Fibroblast of the aortic adventitia (primary cell): ENCODE measurements at places on chromosomes 13 and 19.

DNA sequence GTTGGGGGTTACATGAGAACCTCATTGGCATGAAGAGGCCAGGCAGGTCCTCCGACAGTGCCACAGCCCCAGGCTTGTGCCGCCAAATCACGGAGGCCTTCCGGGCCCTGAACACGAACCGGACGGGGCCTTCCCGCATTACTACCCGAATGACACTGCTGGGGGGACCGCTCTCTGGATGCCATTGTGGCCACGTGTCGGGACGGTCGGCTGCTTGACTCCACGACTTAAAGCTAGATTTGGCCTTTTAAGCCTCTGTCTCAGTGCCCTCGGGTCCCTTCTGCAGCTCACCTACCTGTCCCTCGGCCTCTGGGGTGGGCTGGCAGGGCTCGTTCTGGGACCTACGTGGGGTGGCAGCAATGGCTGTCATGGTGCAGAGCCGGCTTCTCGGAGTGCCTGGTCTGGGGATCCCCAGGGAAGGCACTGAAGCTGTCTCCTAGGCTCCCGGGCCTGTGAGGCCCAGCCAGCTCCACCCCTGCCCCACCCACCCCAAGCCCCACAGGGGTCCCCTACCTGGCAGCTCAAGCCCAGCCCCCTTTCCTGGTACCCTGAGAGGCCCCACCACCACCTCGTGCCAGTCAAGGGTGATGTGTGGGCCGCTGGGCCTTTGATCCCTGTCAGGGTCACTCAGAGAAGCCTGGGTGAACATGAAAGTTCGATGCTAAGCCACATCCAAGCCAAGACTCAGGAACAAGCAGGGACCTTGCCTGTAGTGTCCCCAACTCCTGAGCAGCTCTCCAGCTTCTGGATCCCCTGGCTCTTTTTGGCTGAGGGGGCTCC lies 245.8 kb upstream of the SGCG start:
- DNase-seq, result no peak

DNA sequence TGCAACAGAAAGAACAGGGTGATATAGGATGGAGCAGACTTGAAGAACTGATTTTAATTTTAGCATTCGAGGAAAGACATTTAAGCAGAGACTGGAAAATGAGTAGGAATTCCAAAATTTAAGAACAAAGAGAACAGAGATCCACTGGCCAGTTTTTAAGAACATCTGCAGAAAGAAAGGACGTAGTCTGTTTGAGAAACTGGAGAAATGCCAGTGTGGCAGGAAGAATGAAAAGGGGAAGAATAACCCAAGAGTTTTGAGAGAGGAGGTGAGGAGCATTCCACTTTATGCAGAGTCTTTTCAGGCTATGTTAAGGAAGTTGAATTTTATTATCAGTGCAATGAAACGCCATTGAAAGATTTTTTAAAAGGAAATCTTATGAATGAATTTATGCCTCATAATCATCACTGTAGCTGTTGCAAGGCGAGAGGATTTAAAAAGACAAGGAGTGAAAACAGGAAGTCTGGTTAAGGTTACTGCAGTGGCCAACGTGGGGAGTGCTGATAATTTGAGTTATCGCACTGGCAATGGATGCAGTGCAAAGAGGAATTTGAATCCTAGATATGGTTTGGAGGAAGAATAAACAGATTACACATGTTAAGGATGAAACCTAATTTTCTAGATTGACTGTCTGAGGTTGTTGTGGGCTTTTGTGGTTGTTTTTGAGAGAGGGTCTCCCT lies 253.8 kb downstream of the DACH1 start:
- DNase-seq, result no peak

DNA sequence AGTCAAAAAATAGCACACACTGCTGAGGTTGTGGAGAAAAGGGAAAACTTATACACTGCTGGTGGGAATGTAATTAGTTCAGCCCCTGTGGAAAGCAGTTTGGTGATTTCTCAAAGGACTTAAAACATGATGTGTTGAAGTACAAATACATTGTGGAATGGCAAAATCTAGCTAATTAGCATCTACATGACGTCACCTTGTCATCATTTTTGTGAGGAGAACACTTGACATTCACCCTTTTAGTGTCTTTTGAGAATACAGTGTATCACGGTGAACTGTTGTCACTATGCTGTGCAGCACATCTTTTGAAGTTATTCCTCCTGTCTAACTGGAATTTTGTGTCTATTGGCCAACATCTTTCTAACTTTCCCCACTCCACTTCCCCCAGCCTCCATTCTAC lies 5.6 kb downstream of the OR7A10 start:
- DNase-seq, result no peak

- DNase-seq, result peak; percentile 86
Observed at GRCh38 chr13:26946684-26947343, 186.2 kb upstream of the GPR12 start.

GRCh38 chr19:19137556-19138108 lies 646 bp downstream of the TMEM161A start:
- peak; percentile 10 for DNase-seq

GRCh38 chr19:40257096-40257517 lies 28.0 kb downstream of the AKT2 start:
- no peak for DNase-seq

GRCh38 chr13:72132075-72132474 lies 265.1 kb upstream of the DACH1 start:
- no peak for DNase-seq

DNA sequence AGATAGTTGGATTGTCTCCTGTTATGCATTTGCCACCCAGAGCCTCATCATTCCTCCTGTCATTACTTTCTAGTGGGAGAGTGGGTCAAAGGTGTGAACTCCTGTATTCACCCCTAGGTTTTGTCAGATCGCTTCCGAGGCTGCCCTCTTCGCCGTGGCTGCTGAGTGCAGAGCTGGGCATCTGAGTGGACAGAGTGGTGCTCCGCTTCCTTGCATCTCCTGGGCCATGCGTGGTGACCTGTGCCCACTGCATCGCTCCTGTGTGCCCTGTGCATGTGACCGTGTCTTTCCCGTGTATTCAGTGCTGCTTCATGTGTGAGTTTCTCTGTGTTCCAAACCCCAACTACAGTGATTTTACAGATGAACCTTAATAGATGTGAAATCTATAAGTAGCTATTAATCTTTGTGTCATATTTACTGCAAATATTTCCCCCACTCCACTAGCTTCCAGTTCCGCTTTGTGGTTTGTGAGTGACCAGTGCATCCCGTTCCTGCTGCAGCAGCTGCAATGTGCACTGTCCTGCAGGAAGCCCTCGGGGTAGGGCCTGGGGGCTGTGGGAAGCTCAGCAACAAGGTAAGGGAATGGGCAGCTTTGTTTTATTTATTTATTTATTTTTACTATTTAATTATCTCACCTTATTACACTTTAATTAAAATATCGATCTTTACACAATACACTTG lies 53.1 kb downstream of the C13orf46 start:
- DNase-seq, result no peak

GRCh38 chr19:7740682-7741054 lies 6.7 kb downstream of the CD209 start:
- DNase-seq, result no peak

GRCh38 chr13:76609643-76610042 lies 276.6 kb downstream of the KCTD12 start:
- no peak for DNase-seq

GRCh38 chr13:59447031-59447430 lies 716.7 kb downstream of the DIAPH3 start:
- DNase-seq, result no peak

DNA sequence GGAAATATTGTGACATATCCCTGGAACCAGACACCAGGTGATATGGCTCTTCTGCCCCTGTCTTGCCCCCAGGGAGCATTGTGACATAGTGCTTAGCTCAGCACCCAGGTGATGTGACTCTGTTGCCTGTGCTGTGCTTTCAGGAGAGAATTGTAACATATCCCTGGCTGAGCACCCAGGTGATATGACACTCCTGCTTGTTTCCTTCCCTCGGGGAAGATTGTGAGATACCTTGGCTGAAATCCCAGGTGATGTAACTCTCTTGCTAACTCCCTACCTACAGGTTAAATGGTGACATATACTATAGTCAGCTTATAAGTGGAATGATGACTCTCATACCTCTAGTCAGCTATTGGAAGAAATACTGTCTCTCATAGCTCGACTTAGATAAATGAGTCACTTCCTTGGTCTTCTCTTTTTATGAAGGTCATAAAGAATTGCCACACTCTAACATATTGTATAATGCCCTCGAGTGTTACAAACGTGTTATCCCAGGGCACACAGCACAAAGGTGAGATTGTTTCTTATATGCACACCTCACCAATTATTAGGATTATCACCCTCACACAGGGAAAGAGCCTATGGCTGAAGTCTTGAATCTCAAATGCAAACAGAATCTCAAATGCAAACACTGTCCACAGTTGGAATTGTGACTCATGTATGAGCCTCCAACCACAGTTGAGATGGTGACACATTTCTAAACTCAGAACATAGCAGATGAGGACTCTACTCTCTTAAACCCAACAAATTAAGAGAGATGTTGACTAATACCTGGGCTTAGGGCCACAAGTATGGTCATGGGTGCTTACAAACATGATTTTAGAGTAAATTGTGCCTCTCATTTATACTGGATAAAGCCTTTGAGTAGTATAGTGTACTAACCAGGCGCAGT lies 32.7 kb upstream of the ZNF254 start:
- peak; percentile 68 for DNase-seq

GRCh38 chr13:87810391-87810801 lies 139.2 kb downstream of the SLITRK5 start:
- DNase-seq, result no peak

DNA sequence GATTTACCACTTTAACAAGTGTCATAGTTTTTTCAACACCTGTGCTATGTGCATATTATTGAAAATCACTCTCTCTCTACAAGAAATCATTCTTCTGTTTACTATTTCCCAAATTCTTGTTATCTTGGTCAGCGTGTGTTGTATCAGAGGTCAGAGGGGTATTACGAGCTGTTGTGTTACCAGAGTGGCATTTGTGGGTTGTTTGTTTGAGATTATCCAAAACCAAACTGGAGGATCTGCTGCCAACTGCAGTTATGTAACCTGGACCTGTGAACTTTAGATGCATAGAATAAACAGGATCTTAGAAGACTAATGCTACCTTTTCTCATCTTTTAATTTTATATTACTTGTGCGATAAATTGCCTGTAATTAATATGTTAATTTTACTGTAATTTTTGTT lies 1751.4 kb upstream of the SPRY2 start:
- no peak for DNase-seq

GRCh38 chr19:39514840-39515550 lies at the start of gene SELENOV:
SELENOV (plus strand) TSS chr19:39515139; CDS start chr19:39515213, 74 bp downstream.
- no peak for DNase-seq

- no peak for DNase-seq
Observed at GRCh38 chr19:36773223-36773579, 594 bp upstream of the ZNF850 start.

DNA sequence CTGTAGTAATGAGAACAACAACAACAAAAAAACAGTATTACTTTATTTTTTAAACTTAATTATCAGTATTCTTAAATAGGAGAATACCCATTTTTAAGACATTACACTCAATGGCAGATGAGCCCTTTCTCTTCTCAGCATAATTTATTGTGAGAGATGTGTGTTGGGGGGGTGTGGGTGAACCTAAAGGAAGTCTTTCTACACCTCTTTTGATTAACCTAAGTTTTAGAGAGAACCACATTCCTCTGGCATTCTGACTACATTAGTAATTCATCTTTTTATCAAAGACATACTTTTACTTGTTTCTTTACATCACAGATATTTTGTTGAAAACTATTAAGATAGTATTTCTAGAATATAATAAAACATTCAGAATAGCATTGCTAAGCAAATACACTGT lies 890.9 kb downstream of the PCDH9 start:
- peak; percentile 7 for DNase-seq

- no peak for DNase-seq
Observed at GRCh38 chr19:54107876-54108490, 5.3 kb downstream of the NDUFA3 start.
